Kidney (tissue), 22 donors: ENCODE measurements at places on chromosomes 12 and 14. TPM values are rescaled to one million over a fixed set of nuclear protein-coding genes. Genes with fewer than 3 reads are reported as not detected.

GRCh38 chr12:109715310-109716091, 1.9 kb downstream of the FAM222A start:
- no peak for DNase-seq

CACNA2D4 gene
- polyA plus RNA-seq, result 2.5 TPM

GRCh38 chr12:131017477-131017991, 63.8 kb downstream of the ADGRD1 start:
- DNase-seq, result no peak

DNA sequence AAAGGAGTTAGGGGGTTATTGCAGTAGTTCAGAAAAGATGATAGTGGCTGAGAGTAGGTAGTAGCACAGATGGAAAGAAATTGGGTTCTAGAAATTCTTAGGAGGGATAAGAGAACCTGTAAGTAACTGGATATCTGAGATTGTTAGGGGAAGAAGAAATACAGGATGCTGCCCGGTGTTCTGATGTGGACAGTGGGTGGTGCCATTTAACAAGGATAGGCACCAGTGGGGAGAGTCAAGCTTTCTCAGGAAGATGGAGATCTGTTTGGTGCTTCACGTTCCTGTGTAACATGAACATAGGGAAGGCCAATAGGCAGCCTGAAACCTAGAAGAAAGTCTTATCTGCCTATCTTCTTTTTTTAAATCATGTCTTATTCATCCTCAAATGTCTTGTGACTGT, 245.9 kb downstream of the NPAS3 start:
- DNase-seq, result no peak

DNA sequence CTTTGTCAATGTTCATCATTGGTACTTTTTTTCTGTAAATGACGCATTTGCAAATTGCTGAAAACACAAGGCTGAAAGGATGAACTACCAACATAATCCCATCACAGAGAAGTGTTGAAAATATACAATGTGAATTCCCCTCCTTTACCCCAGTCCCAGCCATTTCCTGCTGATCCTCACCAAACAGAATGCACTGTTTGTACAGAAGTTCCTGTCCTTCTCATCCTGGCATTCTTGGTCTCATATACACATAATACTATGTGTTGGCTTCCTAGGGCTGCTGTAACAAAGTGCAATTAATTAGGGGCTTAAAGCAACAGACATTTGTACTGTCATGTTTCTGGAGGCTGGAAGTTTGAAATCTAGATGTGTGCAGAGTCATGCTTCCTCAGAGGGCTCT, 836.2 kb upstream of the MGAT4C start:
- DNase-seq, result no peak

- no peak for DNase-seq
Observed at GRCh38 chr12:25501549-25501948, 51.5 kb downstream of the LMNTD1 start.

GRCh38 chr12:28223025-28223554, 32.8 kb downstream of the CCDC91 start:
- no peak for DNase-seq

FGF6 gene
- not detected for polyA plus RNA-seq

GRCh38 chr14:42163136-42163535, 556.5 kb downstream of the LRFN5 start:
- DNase-seq, result no peak

CLEC2A gene
- not detected for polyA plus RNA-seq

DNA sequence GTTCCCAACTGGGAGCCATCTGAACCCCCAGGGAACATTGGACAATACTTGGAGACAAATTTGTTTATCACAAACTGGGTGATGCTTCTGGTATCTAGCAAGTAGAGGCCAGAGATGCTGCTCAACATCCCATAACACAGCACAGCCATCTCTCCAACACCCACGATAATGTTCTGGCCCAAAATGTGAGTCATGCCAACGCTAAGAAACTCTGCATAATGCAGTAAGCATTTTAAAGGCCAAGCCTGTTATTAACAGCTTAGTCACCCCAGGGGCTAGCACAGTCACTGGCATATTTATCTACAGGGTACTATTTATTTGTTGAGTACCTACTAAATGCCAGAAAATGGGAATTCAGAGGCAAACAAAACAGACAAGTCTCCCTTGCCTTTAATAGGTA, 873.1 kb upstream of the TMEM132C start:
- DNase-seq, result no peak

NGB gene
- not detected for polyA plus RNA-seq
